ENCODE measurements at places on chromosomes 12 and 14.

- no peak overlapping the region for H3K4me3 ChIP-seq
- H3K27ac ChIP-seq: no peak overlapping the region
- DNase-seq: no peak
- peaks cover 42% of the 10 kb centered on the region for H3K36me3 ChIP-seq
Observed at GRCh38 chr14:92647797-92648279, 100.6 kb downstream of the LGMN start.

DNA sequence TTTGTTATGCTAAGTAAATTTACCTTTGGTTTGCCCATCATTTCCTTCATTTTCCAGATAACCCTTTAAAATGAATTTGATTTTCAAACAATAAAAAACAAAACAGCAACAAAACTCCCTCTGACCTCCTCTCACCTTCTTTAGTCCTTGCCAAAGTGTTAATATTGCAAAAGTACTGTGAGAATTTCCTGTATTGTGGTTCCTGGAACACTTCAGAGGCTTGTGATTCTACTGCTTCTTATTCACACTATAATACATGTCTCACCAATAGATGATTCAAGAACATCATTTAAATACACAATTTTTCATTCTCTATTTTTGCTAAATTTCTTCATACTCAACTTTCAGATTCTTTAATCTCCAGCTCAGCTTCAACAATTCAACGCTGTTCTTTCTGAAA is at the start of gene KLRD1:
Gene KLRD1 (plus strand): TSS at position 241 of the 400 bp plus-strand sequence. CDS start 208 bp downstream, outside the sequence.
- H3K4me3 ChIP-seq: peak within 1 kb of the TSS; percentile 83
- peak within 1 kb of the TSS; percentile 95 for H3K27ac ChIP-seq
- H3K36me3 ChIP-seq: peaks cover 63% of the 10 kb centered on the region
- no peak for DNase-seq
- H3K27me3 ChIP-seq: no peaks in the 10 kb centered on the region

DNA sequence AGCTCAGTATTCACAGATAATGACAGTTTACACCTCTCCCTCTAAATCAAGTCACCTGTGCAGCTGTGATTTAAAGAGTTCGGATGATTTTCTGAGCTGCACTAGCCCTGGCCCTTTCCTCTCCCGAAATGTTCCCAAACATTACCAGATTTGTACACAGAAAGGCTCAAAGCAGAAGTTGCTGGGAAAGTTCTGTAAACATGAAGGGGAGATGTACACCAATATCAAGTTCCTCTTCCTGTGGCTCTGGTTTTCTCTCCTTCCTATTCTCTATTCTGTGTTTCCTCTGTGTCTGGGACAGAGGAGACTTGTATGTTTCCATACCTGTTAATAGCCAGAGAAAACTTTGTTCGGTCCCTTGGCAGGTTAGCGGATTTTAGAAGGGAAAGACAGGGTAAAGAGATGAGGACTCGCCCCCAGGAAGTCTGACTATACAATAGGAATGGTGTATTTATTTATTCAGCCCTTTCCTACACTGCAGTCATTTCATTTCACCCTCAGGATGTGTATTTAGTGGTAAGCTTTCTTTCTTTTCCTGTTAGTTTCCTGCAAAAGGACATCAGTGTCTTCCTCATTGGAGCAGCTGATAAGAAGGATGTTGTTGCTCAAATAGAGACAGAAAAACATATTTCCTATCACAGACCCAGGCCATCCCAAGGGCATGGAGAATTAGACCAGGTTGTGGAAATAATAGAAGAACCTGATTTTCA is 7.6 kb upstream of the NUMB start:
- DNase-seq: no peak
- no peak overlapping the region for H3K27ac ChIP-seq
- no peak overlapping the region for H3K4me3 ChIP-seq
- H3K4me1 ChIP-seq: peaks cover 47% of the 10 kb centered on the region
- H3K27me3 ChIP-seq: no peaks in the 10 kb centered on the region
- H3K36me3 ChIP-seq: no peaks in the 10 kb centered on the region

GRCh38 chr12:79046021-79046420 is 181.4 kb downstream of the SYT1 start:
- H3K4me3 ChIP-seq: no peak overlapping the region
- H3K4me1 ChIP-seq: no peaks in the 10 kb centered on the region
- DNase-seq: no peak
- no peaks in the 10 kb centered on the region for H3K27me3 ChIP-seq
- no peaks in the 10 kb centered on the region for H3K36me3 ChIP-seq

DNA sequence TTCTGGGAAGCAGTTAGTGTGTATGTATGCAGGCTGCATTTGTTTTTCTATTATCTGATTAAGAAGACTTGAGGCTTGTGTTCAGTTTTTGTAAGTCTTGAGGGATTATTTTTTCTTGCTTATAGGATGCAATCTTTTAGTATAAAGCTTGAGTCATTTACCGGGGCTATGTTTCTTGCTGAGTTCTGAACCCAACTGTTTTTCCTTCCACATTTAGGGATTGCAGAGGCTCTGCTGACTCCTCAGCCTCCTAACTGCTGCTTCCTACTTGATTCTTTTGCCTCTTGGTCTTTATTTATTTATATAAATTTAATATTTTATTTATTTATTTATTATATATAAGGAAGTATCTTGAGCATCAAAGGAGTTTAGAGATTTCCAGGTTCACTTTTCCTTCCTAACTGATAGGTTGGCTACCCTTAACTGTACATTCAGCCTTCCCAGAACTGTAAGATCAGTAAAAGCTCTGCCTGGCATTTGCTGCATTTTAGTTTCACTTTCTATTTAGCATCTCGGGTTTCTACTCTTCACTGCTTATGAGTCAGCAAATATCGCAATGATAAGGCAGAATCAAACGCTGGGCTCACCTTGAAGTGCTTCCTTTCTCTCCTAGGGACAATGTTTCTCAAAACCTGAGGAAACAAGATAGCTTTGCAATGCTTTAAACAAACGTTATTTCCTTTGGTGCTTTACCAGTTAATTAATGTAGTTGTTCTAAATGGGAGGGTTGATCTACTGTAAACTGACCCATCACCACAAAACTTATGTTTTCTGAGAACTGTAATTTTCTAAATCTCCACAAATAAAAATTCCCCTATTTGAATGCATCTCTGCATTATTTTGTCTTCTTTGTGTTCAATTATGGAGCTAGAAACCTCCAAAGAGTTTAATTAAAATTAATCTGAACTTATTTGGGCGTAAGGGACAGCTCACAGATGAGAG is 1183.7 kb upstream of the TMEM132C start:
- peak overlapping the region; percentile 68 for H3K4me3 ChIP-seq
- peaks cover 11% of the 10 kb centered on the region for H3K4me1 ChIP-seq
- H3K27ac ChIP-seq: peak overlapping the region; percentile 75
- no peaks in the 10 kb centered on the region for H3K36me3 ChIP-seq
- peak; percentile 52 for DNase-seq

DNA sequence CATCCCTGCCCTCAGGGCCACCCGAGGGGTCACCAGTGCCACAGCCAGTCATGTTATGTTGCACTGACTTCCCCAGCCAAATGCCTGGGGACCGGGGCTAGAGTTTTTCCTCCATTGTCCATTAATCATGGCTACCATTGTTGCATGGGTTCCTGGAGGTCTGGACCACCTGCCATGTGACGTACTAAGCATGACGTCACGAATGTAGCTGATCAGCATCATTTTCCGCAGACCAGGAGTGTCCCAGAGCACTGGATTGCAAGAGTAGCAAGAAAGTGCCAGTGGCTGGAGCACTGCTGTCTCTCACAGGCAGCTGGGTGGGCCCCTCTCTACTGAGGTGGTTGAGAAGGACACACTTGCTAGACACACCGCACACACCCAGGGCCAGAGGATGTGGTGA is 6.9 kb upstream of the C14orf180 start:
- H3K4me3 ChIP-seq: no peak overlapping the region
- no peaks in the 10 kb centered on the region for H3K36me3 ChIP-seq
- H3K27ac ChIP-seq: no peak overlapping the region
- H3K27me3 ChIP-seq: no peaks in the 10 kb centered on the region
- H3K4me1 ChIP-seq: no peaks in the 10 kb centered on the region
- DNase-seq: no peak

GRCh38 chr14:91035855-91036254 is 24.6 kb downstream of the RPS6KA5 start:
- peak overlapping the region; percentile 84 for H3K27ac ChIP-seq
- no peaks in the 10 kb centered on the region for H3K27me3 ChIP-seq
- no peak overlapping the region for H3K4me3 ChIP-seq

GRCh38 chr14:57574617-57575288 is 81.1 kb upstream of the CCDC198 start:
- no peaks in the 10 kb centered on the region for H3K4me1 ChIP-seq
- DNase-seq: no peak
- no peak overlapping the region for H3K27ac ChIP-seq
- H3K27me3 ChIP-seq: no peaks in the 10 kb centered on the region

- no peaks in the 10 kb centered on the region for H3K27me3 ChIP-seq
- H3K4me3 ChIP-seq: no peak overlapping the region
- H3K36me3 ChIP-seq: peaks cover 3% of the 10 kb centered on the region
- H3K27ac ChIP-seq: no peak overlapping the region
Observed at GRCh38 chr14:93024493-93024892, 91.2 kb downstream of the ITPK1 start.

GRCh38 chr12:52253391-52254179 is 20.5 kb downstream of the KRT7 start:
- H3K4me1 ChIP-seq: peaks cover 38% of the 10 kb centered on the region
- DNase-seq: no peak
- H3K4me3 ChIP-seq: no peak overlapping the region

DNA sequence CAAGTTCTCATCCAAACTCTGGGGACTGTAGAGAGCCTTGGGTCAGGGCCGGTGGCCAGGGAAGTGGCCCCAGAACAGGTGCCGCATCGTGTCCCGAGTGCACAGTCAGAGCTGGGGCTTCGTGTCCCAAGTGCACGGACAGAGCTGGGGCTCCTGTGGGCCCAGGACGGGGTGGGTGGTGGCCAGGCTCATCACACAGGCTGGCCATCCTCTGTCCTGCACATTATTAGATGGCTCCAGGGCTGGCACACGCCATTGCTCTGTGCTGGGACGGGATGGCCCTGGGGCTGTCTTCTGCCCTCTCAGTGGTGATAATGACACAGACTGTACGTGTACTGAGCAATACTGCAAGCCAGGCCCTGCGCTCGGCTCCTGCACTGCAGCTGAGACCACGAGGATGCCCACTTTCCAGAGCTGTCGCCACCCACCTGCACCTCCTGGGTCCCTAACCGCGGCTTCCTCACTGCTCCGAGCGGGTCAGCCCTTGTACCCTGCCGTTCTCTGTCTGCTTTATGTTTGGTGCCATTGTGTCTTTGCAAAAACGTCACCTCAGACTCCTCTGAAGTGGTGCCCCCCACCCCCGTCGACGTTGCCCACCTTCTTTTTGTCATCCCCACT is 1.9 kb downstream of the FBRSL1 start:
- DNase-seq: no peak
- H3K4me1 ChIP-seq: peaks cover 47% of the 10 kb centered on the region
- H3K27ac ChIP-seq: no peak overlapping the region
- H3K27me3 ChIP-seq: no peaks in the 10 kb centered on the region

- no peaks in the 10 kb centered on the region for H3K36me3 ChIP-seq
- H3K27ac ChIP-seq: no peak overlapping the region
- H3K27me3 ChIP-seq: peaks cover 33% of the 10 kb centered on the region
- no peaks in the 10 kb centered on the region for H3K4me1 ChIP-seq
Observed at GRCh38 chr12:94750864-94751263, 100.5 kb upstream of the TMCC3 start.

- peaks cover 9% of the 10 kb centered on the region for H3K27me3 ChIP-seq
- H3K4me3 ChIP-seq: no peak overlapping the region
- no peaks in the 10 kb centered on the region for H3K4me1 ChIP-seq
- H3K27ac ChIP-seq: no peak overlapping the region
- H3K36me3 ChIP-seq: no peaks in the 10 kb centered on the region
Observed at GRCh38 chr12:27901959-27902358, 70.6 kb downstream of the PTHLH start.

- no peak for DNase-seq
- H3K27ac ChIP-seq: no peak overlapping the region
- peaks cover 13% of the 10 kb centered on the region for H3K27me3 ChIP-seq
- H3K4me1 ChIP-seq: no peaks in the 10 kb centered on the region
- no peak overlapping the region for H3K4me3 ChIP-seq
Observed at GRCh38 chr14:56102941-56103340, 15.3 kb upstream of the PELI2 start.

DNA sequence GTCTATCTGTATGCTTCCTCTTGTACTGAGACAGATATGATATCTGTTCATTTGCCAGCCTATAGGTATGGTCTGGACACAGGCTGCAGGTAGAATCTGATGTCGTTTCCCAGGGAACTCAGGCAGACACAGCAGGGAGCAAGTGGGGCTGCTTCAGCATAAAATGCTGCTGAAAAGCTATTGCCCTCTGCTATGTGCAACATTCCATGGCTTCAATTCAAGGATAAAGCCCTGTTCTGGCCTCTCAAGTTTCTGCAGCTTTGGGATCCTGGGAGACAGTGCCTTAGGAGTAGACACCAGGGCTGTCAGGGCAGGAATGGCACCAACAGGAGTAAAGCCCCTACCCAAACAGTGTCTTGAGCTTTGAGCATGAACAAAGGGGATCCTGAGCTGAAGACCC is 173.5 kb downstream of the SLC41A2 start:
- H3K27me3 ChIP-seq: peaks cover 5% of the 10 kb centered on the region
- DNase-seq: no peak
- no peak overlapping the region for H3K27ac ChIP-seq
- peaks cover 14% of the 10 kb centered on the region for H3K36me3 ChIP-seq
- no peaks in the 10 kb centered on the region for H3K4me1 ChIP-seq

DNA sequence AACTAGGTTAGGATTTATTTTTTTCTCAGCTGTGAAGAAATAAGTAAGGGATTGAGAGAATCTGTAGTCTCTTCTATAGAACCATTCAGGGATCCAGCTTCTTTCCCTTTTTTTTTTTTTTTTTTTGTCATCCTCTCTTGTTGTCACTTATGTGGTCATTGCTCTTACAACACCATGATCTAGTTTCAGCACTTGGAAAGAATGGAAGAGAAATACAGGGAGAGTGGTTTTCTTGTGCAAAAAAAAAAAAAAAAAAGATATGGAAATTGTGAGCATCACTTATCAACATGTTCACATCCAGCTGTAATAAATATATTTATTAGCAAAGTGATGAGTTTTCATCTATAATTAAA is 599.3 kb downstream of the SLC6A15 start:
- H3K27ac ChIP-seq: no peak overlapping the region
- no peak for DNase-seq
- no peaks in the 10 kb centered on the region for H3K4me1 ChIP-seq
- no peaks in the 10 kb centered on the region for H3K36me3 ChIP-seq
- no peak overlapping the region for H3K4me3 ChIP-seq

DNA sequence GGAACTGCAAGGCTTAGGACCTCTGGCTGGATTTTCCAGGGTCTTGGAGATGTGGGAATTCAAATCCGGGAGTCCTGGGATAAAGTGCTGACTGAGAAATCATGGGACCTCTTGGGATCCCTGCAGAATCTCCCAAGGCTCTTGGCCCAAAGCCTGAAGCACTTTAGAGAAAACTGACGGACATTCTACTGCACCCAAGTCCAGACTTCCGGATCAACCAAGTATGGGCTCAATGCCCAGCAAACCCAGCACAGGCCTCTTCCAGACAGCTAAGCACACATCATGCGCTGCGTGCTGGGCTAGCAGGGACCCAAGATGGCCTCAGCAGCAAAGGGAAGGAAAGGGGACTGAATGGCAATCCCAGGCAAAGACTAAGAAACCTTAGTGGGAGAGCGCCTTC is 85.0 kb downstream of the ACTN1 start:
- peaks cover 4% of the 10 kb centered on the region for H3K4me1 ChIP-seq
- H3K36me3 ChIP-seq: no peaks in the 10 kb centered on the region
- H3K27ac ChIP-seq: no peak overlapping the region
- DNase-seq: no peak
- H3K27me3 ChIP-seq: peaks cover 3% of the 10 kb centered on the region

- DNase-seq: peak; percentile 77
- no peaks in the 10 kb centered on the region for H3K27me3 ChIP-seq
- H3K4me1 ChIP-seq: peaks cover 11% of the 10 kb centered on the region
- H3K27ac ChIP-seq: peak within 1 kb of the TSS; percentile 85
Observed at GRCh38 chr12:95943330-95943842, at the start of gene AMDHD1. Gene AMDHD1, plus strand, starts transcription at chr12:95943331. Its CDS starts 68 bp downstream, at chr12:95943399.

Data from activated CD8-positive, alpha-beta memory T cell treated with anti-CD3 and anti-CD28 coated beads, Interleukin-2, amount 10 ng/mL, durations not matched to agents 7 days and 5 days (primary cell).